Activated CD8-positive, alpha-beta T cell treated with anti-CD3 and anti-CD28 coated beads for 36 hours (primary cell): ENCODE measurements at places on chromosomes 4 and X. TPM values are rescaled to one million over a fixed set of nuclear protein-coding genes. Genes with fewer than 3 reads are reported as not detected.

The NUDT11 gene
- total RNA-seq = 1.8 TPM

The SPRY1 gene
- 144 TPM for total RNA-seq

The AVPR2 gene
- not detected for total RNA-seq

The SORCS2 gene
- not detected for total RNA-seq

The LARP7 gene
- 43.2 TPM for total RNA-seq

The GABRG1 gene
- not detected for total RNA-seq

The NSD2 gene
- total RNA-seq = 219 TPM

GRCh38 chrX:119655125-119655524 is 37.8 kb downstream of the SEPTIN6 start:
- H3K27me3 ChIP-seq = no peaks in the 10 kb centered on the region
- peak overlapping the region; percentile 28 for H3K4me3 ChIP-seq
- DNase-seq = peak; percentile 75

- no peak overlapping the region for H3K27ac ChIP-seq
- H3K36me3 ChIP-seq = peaks cover 7% of the 10 kb centered on the region
- no peak for DNase-seq
- no peaks in the 10 kb centered on the region for H3K27me3 ChIP-seq
- no peaks in the 10 kb centered on the region for H3K4me1 ChIP-seq
Observed at GRCh38 chr4:150525321-150525868, 56.6 kb upstream of the MAB21L2 start.

DNA sequence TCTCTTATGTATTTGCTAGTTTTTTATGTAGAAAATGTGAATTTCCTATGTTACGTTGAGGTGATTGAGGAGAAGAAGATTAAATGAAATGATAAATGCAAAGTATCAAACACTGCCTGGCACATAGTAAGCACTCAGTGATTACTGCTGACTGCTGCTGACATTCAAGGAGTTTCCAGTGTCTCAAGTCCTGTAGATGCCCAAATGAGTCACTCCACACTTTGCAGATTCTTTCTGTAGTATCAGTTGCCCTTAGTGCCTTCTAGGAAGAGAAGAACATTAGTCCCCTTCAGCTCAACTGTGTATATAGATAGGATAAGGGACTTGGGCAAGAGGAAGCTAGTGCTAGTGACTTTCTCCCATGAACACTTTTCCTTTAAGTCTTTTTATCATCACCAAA is 240.5 kb upstream of the TEX13A start:
- H3K4me3 ChIP-seq = no peak overlapping the region
- H3K36me3 ChIP-seq = no peaks in the 10 kb centered on the region
- H3K27ac ChIP-seq = no peak overlapping the region

DNA sequence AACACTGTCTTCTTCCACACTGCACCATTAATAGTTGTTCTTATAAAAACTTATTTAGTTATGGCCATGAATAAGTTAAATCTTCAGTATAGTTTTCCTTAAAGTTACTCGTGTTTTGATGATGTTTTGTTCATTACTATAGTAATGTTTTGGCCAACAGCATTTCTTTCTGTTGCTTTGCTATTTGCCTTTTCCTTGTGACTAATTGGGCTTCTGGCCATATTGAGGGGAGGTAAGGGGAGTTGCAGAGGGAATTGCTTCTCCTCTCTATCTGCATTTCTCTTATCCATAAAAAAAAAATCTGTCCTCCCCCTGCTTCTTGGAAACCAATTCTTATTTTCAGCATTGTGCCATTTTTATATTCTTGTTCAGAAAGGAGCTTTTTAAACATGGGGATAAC is 42.7 kb upstream of the ZCCHC12 start:
- H3K36me3 ChIP-seq = no peaks in the 10 kb centered on the region
- DNase-seq = no peak
- no peak overlapping the region for H3K4me3 ChIP-seq

GRCh38 chr4:164441109-164441508 is 312.8 kb upstream of the SMIM31 start:
- no peaks in the 10 kb centered on the region for H3K27me3 ChIP-seq
- DNase-seq = no peak
- H3K36me3 ChIP-seq = no peaks in the 10 kb centered on the region
- H3K4me3 ChIP-seq = no peak overlapping the region
- no peak overlapping the region for H3K27ac ChIP-seq

GRCh38 chrX:107205770-107206696 is at the start of the genes DNAAF6 and NUP62CL:
Gene DNAAF6 (plus strand): TSS chrX:107206611. CDS start chrX:107212876, 6,265 bp downstream.
Gene NUP62CL (minus strand): TSS chrX:107206433. CDS start chrX:107175146, 31,287 bp downstream.
- H3K4me1 ChIP-seq = peaks cover 2% of the 10 kb centered on the region
- H3K4me3 ChIP-seq = peak within 1 kb of the TSS; percentile 87
- H3K27me3 ChIP-seq = peaks cover 7% of the 10 kb centered on the region
- peak; percentile 79 for DNase-seq

- H3K4me3 ChIP-seq = no peak overlapping the region
- DNase-seq = no peak
- no peak overlapping the region for H3K27ac ChIP-seq
- H3K4me1 ChIP-seq = peaks cover 6% of the 10 kb centered on the region
- peaks cover 7% of the 10 kb centered on the region for H3K36me3 ChIP-seq
Observed at GRCh38 chr4:153393397-153393796, 48.9 kb downstream of the MND1 start.

DNA sequence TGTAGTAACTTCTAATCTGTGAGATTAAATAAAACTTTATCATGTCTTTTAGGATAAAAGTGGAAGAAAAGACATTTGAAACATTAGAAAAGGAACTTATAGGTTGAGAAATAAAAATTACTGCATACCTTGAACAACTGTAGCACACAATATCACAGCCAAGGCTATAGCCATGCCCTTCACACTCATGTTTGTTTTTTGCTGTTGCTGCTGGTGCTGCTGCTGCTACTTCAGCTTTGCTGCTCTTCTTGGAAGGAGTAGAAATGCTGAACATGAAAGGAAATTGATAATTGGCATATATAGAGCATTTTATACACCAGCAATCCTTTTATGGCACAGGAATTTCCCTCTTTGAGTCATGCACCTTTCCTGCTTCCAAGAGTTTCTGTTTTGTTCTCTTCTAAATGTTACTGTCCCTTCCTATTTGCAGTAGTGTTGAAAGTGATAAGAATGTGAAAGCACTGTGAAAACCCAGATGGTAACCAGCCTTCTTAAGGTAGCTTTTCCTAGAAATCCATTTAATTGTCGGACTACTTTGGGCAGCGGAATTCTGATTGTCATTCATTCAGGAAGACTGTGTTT is at the start of gene CXCL11:
CXCL11 (minus strand) TSS at position 272 of the 582 bp plus-strand sequence; CDS start at position 189, 83 bp downstream.
- H3K4me1 ChIP-seq = peaks cover 4% of the 10 kb centered on the region
- no peak for DNase-seq
- H3K4me3 ChIP-seq = no peak within 1 kb of the TSS
- peaks cover 2% of the 10 kb centered on the region for H3K27me3 ChIP-seq
- no peak within 1 kb of the TSS for H3K27ac ChIP-seq

- no peak overlapping the region for H3K4me3 ChIP-seq
- H3K27ac ChIP-seq = no peak overlapping the region
- peaks cover 7% of the 10 kb centered on the region for H3K4me1 ChIP-seq
- no peak for DNase-seq
- H3K36me3 ChIP-seq = no peaks in the 10 kb centered on the region
- H3K27me3 ChIP-seq = no peaks in the 10 kb centered on the region
Observed at GRCh38 chrX:7205037-7205577, 57.2 kb upstream of the PUDP start.

DNA sequence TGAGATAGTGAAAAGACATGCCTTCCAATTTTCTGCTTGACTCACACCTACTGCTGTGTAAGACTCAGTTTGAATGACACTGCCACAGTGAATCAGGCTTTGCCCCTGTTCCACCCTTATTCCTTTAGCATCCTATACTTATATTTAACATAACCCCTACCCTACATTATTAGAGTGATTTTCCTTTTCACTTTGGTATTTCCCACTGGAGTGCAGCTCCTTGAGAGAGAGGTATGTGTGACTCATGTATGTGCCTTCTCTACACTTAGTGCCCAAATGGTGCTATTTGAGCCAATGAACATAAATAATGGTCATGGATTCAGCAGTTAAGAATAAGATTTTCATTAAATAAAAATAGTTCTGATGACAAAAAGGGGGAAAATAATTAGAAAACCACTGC is 69.5 kb downstream of the RRAGB start:
- H3K27ac ChIP-seq = no peak overlapping the region
- no peak for DNase-seq
- H3K4me1 ChIP-seq = no peaks in the 10 kb centered on the region
- H3K27me3 ChIP-seq = no peaks in the 10 kb centered on the region
- H3K36me3 ChIP-seq = no peaks in the 10 kb centered on the region
- no peak overlapping the region for H3K4me3 ChIP-seq
